ENCODE measurements at places on chromosomes 11 and 22.

GRCh38 chr11:74826901-74827300 is 78.3 kb downstream of the RNF169 start:
- no peak for DNase-seq

DNA sequence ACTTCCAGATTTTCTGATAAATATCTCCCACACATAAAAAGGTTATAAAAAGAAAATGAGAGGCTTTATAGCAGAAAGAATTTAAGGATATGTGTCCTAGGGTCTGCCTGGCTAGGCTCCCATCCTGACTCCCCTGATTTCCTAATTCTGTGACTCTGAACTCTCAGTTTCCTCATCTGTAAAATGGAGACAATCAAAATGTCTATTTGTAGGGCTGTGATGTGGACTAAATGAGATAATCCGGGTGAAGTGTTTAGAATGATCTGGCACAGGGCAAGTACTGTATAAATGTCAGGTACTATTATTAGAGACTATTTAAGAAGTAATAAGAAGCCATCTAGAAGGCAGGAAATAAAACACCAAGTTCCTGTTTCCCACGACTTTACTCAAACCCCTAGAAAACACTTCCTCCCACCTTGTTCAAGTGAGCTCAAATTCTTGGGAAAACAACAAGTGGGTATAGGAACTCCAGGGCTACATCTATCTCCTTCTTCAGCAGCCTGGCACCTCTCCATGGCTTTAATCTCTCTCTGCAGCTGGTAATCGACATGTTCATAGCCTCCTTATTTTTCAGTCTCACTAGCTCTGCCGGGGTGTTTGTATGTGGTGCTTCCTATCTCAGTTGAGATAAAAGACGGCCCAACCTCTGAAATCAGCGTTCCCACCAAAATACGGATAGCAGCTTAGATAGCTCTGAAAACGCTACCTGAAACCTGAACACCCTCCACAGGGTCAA is 6.7 kb downstream of the ASCC2 start:
- DNase-seq = no peak

DNA sequence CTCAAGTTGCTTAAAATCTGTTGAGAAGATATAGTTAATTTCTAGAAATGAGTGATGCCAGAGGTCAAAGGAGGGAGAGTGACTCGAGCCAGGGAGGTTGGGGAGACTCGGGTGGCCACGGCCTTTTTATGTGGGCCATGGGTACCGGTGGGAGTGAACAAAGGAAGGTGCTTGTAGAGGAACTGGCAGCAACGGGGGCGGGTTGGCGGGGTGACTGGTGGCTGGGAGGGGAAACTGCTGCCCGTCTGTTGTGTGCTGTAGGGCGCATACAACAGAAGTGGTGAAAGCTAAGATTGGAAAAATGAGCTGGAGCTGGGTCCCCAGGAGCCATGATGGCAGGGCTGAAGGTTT is 5.4 kb downstream of the DAGLA start:
- DNase-seq = no peak

- no peak for DNase-seq
Measured at GRCh38 chr11:35126000-35126878, 12.7 kb upstream of the CD44 start.

GRCh38 chr22:29126670-29127395 is 54.0 kb downstream of the KREMEN1 start:
- DNase-seq = no peak

Measured in activated CD8-positive, alpha-beta memory T cell treated with anti-CD3 and anti-CD28 coated beads for 1 hour (primary cell).